IMR-90 (cell line): ENCODE measurements at places on chromosomes 7 and 10. TPM values are rescaled to one million over a fixed set of nuclear protein-coding genes. Genes with fewer than 3 reads are reported as not detected.

Gene CRYGN
- not detected in 2 replicates for total RNA-seq

- DNase-seq = no peak
- no peak overlapping the region for H3K4me3 ChIP-seq
- peaks cover 11% of the 10 kb centered on the region for H3K27me3 ChIP-seq
- H3K36me3 ChIP-seq = no peaks in the 10 kb centered on the region
- no peaks in the 10 kb centered on the region for H3K4me1 ChIP-seq
Measured at GRCh38 chr10:62306663-62307062, 38.0 kb upstream of the RTKN2 start.

Gene VAX1
- total RNA-seq = not detected in 2 replicates

DNA sequence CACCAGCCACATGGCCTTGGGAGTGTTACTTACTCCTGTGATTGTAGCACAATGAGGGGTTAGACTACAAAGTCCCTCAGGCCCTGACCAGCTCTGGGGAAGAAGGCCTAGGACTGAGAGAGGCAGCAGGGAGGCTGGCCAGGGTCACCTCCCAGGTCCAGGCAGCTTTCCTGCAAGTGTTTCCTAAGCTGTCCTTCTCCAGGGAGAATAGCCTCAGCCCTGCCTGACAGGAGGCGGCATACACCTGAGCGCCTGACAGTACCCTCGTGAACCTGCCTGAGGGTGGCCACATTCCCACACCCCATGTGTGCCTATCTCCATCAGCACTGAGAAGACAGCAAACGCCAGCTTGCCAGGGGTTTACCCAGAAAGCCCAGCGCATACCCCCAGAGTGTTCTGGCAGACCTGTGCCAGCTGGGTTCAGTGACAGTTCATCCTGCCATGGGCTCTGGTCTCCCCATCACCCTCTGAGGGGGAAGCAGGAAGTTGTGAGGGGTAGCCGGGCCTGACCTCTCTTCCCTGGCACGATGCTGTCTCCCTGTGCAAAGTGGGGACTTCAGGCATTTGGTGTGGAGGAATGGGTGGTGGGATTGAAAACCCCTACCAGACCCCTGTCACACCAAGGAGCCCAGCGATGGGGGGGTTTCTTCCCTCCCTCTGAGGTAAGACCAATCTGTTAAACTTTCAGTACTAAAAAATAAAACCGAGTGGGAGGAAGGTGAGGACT, 56.3 kb upstream of the CAMK2B start:
- H3K36me3 ChIP-seq = peaks cover 21% of the 10 kb centered on the region
- peaks cover 58% of the 10 kb centered on the region for H3K4me1 ChIP-seq
- no peak overlapping the region for H3K4me3 ChIP-seq
- H3K27ac ChIP-seq = peak overlapping the region; percentile 3; the same call in 1 of the 2 replicates
- no peak for DNase-seq

GRCh38 chr10:33706746-33707145, 372.3 kb upstream of the NRP1 start:
- no peaks in the 10 kb centered on the region for H3K36me3 ChIP-seq
- peak; percentile 28 for DNase-seq
- H3K4me1 ChIP-seq = peaks cover 3% of the 10 kb centered on the region; the same call in 1 of the 2 replicates
- H3K27ac ChIP-seq = no peak overlapping the region
- H3K27me3 ChIP-seq = peaks cover 5% of the 10 kb centered on the region; the same call in 1 of the 2 replicates

DNA sequence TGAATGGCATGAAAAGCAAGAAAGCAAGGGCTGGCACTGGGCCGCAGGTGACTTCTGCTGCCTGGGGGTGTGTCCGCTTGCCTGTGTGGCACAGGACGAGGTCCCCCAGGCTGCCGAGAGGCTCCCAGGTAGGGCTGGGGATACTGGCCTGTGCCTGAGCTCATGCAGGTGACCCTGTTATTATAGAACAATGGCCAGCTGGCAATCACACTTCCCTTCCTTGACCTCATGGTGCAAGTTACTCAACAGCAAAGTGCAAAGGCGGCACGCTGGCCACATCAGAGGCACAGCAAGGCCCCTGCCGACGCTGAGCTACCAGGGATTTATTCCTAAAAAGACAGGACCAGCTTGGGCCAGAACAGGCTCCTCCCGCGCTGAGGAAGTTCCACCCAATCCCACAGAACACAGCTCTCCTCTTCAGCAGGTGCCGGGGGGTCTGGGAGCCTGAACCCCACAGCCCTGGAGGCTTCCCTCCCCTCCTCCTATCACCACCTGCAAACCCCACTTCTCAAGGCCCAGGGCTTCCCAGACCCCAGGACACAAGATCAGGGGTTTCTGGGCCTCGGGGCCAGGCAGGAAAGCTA, 1.4 kb upstream of the ADAM8 start:
- H3K27ac ChIP-seq = no peak overlapping the region
- no peak for DNase-seq
- peaks cover 33% of the 10 kb centered on the region for H3K36me3 ChIP-seq
- peaks cover 9% of the 10 kb centered on the region for H3K27me3 ChIP-seq

DNA sequence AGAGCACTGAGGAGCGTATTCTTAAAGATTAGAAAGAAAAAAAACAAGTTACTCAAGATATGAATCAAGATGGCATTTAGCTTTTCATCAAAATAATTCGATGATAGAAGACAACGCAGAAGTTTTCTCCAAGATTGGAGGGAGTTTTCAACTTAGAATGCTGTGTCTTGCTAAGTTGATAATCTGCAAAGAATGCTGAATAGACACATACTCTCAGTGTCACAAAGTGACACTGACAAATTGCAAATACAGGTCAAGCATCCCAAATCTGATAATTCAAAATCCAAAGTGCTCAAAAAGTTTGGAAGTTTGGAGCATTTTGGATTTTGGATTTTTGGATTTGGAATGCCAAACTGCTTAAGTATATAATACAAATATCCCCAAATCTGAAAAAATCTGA, 243.8 kb downstream of the BBS9 start:
- H3K27ac ChIP-seq = no peak overlapping the region
- H3K27me3 ChIP-seq = no peaks in the 10 kb centered on the region
- no peaks in the 10 kb centered on the region for H3K4me1 ChIP-seq
- DNase-seq = no peak

- no peaks in the 10 kb centered on the region for H3K4me1 ChIP-seq
- no peak overlapping the region for H3K27ac ChIP-seq
- no peaks in the 10 kb centered on the region for H3K27me3 ChIP-seq
- DNase-seq = no peak
- no peaks in the 10 kb centered on the region for H3K36me3 ChIP-seq
Measured at GRCh38 chr10:92203919-92204623, 86.8 kb downstream of the CPEB3 start.
